ENCODE measurements at places on chromosomes 13 and 19.
A peak's percentile ranks its signal among the peaks of the same experiment; 100 is the strongest.

- peak; percentile 17 for DNase-seq
Measured at GRCh38 chr13:101919541-101920181, 467.2 kb downstream of the ITGBL1 start.

DNA sequence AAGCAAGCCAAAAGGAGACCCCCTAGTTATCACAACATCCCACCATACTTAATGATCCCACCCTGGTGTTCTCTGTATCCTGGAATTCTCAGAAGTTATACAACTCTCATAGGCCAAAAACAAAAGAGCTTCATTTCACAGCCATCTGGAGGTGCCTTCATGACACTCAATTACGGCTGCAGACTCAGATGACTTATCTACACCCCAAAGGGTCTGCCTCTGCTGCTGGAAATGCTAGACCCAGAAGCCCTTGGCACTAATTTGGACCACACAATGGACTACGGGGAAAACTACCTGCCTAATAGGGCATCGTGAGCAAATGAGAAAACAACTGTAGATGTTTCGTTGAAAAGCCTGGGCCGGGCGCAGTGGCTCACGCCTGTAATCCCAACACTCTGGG lies 40.2 kb downstream of the BRD4 start:
- DNase-seq, result no peak

DNA sequence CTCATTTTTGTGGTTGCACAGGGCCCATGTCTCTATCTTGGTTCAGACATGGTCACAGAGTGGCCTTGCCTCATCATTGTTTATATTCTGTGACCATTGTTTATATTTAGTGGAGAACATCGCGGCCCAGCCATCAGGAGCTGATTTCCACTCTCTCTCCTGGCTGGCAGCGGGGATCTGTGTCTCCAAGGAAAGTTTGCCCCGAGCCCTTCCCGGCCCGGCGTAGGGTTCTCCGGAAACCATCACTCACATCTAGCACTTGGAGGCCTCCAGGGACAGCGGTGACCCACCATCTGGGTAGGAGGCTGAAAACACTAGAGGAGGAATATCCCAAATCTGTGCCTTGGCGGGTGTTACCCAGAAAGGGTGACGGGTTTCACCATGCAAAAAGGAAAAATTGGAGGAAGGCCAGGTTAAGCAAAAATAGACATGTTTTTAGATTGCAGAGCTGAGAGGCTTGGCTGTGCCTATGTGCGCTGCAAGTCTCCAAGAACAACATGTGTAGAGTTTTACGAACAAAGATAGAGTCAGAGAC lies 726 bp upstream of the ZNF358 start:
- peak; percentile 81 for DNase-seq

DNA sequence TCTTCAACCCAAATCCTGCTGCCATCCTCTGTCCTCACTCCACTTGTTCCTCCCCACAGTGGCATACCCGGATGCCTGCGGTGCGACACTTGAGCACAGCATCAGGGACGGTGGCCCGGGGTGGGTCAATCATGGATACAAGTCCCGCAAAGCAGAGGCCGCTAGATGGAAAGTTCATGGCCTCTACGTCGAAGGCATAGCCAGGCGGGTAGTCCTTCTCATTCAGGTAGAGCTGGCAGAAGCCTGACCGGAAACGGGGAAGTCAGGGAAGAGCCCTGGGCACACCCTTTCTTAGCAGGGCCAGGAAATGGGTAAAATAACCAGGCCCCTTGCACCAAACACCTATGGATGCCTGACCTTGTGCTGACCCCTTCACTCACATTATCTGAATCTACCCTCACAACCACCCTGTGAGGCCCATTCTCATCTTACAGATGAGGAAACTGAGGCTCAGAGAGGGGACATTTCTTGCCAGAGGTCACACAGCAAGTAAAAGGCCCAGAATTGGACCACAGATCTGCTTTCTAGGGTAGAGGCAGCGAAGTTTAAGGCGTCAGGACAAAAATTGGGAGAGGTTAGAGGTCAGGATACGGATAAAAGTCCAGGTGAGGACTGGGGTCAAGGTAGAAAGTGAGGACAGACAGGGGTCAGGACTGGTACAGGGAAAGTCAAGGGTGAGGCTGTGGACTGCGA lies 6.5 kb downstream of the ATP4A start:
- no peak for DNase-seq

DNA sequence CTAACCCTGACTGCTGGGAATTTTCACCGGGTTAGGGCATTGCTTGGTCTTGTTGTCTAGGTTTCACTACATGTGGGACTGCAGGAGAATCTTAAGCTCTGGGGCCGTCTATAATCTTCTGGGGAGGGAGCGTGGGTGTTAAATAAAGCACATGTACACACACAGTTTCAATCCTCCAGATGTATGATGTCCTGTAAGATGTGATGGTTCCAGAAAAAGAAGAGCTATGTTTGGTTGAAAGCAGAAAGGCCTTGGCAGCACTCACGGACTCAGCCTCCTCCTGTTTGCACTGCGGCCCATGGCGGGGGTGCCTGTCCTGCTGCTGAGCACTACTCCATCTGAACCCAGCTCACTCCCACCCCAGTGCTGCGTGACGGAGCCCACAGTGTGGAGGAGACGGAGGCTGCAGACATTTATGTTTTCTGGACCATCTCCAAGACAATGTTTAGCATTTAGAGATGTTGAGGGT lies 343.5 kb downstream of the TEX29 start:
- no peak for DNase-seq

DNA sequence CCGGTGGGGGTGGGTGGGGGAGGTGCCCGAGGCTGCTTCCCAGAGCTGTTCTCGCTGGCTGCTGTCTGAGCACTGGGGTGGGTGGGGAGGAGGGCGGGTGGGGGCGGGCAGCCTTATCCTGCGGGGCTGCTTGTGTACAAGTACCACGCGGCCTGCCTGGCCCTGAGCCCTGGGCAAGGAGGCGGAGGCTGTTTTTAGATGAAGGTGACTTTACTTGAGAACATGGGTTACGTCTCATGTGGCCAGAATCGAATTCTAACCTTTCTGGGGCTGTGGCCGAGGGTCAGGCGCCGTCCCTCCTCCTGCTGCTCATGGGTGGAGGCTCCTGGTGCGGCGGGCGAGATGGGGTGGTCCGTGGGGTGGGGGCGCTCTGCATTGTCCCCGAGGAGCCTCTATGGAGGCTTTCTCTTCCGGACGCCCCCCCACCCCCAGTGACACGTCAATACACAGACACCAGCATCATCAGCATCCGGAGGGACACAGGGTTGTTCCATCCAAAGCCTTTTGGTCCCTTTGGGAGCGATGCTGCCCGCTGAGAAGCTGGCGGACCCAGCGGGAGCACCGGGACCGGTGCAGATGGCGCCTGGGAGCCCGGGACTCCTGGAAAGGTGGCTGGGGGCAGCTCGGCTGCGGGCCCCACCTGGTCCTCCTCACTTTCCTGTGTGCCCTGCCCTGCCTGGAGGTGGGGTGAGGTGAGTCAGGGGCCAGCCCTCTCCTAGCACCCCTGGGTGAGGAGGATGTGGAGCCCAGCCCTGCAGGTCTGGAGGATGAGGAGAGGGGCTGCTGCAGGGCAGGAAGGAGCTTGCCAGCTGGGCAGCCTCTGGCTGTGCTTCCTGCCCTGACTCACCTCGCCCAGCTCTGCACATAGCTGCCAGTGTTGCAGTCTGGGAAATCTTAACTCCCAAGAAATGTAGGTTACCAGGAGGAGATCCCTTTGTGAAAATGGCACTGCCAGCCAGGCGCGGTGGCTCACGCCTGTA lies 3.4 kb downstream of the BSG start:
- DNase-seq, result peak; percentile 79

- no peak for DNase-seq
Measured at GRCh38 chr19:52741951-52742485, 7.2 kb upstream of the ZNF611 start.

DNA sequence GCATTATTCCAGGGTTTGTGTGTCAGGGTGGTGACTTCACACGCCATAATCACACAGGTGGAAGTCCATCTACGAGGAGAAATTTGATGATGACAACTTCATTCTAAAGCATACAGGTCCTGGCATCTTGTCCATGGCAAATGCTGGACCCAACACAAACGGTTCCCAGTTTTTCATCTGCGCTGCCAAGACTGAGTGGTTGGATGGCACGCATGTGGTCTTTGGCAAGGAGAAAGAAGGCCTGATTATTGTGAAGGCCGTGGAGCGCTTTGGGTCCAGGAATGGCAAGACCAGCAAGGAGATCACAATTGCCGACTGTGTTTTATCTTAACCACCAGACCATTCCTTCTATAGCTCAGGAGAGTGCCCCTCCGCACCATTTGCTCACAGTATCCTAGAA lies 18.2 kb upstream of the SLC25A30 start:
- no peak for DNase-seq

DNA sequence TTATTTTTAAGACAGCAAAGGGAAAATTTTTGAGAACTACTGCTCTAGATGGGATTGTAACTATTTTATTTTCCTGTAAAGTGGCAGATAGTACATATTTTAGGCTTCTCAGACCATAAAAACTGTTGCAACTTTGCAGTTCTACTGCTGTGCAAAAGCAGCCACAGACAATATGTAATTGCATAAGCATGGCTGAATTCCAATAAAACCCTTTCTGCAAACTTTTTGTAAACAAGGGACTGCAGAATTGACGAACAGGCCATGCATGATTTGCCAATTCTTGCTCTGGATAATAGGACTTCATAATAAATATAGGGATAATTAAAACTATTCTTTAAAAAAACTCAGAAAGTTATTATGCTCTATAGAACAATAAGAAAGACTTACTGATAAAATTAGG lies 149.1 kb downstream of the SLITRK5 start:
- no peak for DNase-seq

DNA sequence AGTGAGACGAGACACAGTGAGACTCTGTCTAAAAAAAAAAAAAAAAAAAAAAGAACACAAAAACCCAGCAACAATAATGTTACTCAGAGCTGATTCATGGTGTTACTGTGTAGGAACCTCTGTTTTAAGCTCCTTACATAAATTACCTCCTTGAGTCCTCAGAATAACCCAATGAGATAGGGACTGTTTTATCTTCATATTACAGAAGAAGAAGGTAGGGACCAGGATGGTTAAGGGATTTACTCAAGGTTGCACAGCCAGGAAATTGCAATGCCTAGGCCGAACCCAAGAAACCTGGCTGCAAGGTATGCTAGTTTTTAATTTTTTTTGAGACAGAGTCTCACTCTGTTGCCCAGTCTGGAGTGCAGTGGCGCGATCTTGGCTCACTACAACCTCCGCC lies 1.5 kb upstream of the DAND5 start:
- peak; percentile 61 for DNase-seq

GRCh38 chr13:50197705-50198104 lies 182.5 kb downstream of the KCNRG start:
- DNase-seq, result peak; percentile 14

- DNase-seq, result peak; percentile 85
Measured at GRCh38 chr13:34967851-34968562, 25.9 kb downstream of the NBEA start.

GRCh38 chr13:40031031-40031430 lies 375.6 kb downstream of the COG6 start:
- peak; percentile 82 for DNase-seq

GRCh38 chr13:21723807-21724505 lies 53.1 kb downstream of the FGF9 start:
- no peak for DNase-seq

DNA sequence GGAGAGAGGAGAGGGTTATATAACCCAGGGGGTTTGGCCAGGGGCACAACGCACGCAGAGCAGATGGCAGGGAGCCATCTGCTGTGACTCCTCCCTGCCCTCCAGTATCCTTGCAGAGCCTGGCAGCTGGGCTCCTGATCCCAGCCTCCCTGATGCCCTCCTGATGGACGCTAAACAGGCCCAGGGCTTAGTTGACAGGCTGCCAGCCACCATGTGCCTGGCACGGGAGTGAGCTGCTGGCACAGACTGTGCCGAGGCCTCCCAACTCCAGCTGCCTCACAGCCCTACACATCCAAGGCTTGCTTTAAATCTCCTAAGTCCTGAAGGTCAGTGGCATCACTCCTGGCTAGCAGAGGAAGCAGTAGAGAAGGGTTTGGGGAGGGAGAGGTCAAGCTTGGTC lies 16.7 kb downstream of the SYDE1 start:
- no peak for DNase-seq

DNA sequence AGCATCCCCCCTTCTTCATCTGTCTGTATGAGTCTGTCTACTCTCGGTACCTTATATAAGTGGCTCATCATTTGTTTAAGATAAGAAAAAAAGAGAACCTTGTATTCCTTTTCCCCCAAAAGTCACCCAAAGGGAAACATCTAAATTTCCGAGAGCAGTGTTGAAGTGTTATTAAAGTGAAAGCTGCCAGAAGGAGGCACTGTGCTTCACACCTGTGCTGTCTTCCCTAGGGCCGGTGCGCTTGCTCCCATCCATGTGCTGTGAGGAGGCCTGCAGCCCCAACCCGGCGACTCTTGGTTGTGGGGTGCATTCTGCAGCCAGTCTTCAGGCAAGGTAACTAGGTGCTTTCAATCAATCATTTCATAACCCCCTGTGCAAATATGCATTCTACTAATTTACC lies 97.5 kb downstream of the TNFRSF19 start:
- no peak for DNase-seq

DNA sequence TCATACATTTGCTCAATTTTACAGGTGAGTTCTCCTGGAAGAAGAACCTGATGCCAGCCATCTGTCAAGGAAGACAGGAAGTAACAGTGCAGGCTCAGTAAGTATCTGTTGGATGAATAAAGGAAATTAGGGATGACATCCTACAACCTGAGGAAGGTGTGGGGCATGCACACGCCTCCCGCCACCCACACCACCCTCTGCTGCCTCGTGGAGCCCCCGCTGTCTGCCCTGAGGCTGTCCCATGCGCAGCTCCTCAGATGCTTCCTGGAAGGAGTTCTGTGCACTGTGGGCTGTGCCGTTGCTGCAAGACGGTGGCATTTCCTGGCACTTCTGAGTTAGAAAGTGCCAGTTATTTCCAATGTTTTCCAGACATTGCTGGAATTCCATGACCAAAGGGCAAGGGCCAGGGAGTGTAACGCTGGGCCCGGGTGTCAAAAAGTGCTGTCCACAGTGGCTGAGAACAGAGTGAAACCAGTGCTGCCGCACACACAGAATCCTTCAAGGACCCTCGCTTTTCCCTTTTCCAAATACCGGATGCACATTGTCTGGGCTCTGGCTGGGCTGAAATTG lies 4.2 kb upstream of the TEX29 start:
- DNase-seq, result no peak
